ENCODE measurements at places on chromosomes 5 and 9.

GRCh38 chr5:104344809-104345208, 782.2 kb upstream of the NUDT12 start:
- DNase-seq, result peak; percentile 53

DNA sequence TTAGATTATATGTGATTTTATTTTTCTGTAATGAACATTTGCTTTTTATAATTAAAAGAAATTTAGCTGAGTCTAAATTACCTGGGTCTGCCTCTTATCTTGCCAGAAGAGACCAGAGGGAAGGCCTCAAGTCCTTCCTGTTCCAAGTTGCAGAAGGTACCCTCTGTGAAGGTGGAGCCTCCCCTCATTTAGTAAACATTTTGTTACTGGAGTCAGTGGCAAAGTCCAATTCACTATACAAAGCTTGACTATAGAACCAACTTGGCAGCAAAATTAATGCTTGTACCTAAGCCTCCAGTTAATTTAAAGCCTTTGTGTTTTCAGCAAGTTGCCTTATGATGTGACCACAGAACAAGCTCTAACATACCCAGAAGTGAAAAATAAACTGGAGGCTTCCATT, 42.8 kb upstream of the F2R start:
- no peak for DNase-seq

DNA sequence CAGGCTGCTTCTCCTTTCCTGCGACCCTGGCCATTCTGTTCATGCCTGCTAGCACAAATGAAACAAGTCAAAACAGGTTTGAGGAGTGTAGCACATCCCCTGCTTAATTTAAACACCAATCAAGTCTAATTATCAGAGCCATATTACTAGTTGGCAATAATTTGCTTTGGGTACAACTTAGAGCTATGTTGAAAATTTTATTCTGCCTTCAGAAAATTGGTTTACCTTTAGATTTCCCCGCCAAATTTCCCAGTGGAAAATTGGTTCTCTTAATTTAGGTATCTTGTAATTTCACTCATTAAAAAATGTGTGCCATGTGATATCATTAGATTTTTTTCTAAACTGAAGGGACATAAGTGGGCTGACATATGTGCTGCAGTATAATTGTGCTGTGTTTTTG, 265.8 kb downstream of the MAST4 start:
- no peak for DNase-seq

- DNase-seq, result no peak
These were observed 124.9 kb upstream of the ZNF462 start for GRCh38 chr9:106738109-106738508.

DNA sequence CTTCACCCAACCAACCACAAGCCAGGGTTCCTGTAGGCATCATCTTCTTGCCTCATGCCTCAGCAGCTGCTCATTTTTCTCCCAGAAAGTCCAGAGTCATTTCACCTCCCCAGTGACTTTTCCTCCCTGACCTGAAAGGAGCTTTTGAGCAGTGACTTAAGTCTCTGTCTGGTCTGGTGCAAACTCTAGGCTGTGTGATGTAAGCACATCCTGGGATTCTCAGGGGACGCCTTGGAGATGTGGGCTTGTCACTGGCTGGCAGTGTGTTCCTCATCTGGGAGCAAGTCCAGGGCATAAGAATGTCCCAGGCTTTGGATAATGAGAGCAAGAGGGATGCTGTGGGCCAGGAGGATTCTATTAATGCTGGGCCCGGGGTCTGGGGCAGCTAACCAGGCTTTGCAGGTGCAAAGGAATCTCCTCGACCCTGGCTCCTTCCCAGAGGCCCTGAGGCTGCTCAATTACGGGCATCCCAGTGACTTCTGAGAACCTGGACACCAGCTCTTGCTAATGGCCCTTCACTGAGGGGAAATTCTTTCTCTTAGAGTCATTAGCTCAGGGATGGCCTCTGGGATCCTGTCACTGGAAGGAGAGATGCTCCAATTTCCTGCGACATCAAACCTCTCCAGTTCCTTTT, 211.0 kb upstream of the PANK3 start:
- peak; percentile 74 for DNase-seq

DNA sequence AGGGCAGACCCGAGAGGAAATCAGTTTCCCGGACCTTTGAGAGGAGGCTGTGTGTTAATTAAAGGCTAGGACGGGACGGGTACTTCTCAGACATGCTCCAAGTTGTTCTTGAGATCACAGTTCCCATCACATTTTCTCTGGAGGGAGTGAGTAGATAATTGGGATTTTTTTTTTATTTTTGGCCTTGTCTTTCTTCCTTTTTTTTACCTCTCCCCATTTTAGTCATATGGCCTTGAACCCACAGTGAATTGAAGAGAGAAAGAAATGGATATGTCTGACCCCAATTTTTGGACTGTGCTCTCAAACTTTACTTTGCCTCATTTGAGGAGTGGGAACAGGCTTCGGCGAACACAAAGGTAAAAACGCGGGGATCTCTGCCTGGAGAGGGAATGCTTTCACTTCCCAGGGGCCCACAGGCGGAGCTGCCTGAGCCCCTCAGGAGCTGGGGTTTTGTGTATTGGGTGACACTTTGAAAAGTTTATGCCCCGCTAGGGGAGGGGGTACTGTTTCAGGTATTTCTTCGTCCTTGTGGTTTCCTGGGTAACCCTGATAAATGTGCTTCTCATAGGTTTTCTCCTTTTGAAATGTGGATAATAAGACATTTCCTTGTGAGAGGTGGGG, 191.8 kb downstream of the CD180 start:
- no peak for DNase-seq

DNA sequence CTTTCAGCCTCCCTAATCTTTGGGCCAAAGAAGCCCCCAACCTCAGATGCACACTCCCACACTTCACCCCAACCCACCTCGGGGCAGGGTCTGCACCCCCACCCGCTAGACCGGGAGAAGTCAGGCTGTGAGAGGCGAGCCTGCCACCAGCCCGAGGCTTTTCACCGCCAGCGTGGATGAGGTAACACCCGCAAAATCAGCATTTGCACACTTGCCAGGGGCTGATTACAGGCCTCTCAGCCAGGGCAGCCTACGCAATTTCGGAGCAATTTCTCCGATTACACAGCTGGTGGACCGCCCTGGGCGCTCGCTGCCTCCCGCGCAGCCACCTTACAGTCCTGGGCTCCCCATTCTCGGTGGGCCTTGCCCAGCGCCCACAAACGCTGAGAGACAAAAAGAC, 68.5 kb downstream of the FOXD1 start:
- DNase-seq, result no peak

GRCh38 chr9:32665101-32665500, 29.6 kb upstream of the TAF1L start:
- no peak for DNase-seq

- no peak for DNase-seq
These were observed 223.2 kb downstream of the CACNA1B start for GRCh38 chr9:138100711-138101350.

GRCh38 chr9:112842555-112842954, 48.1 kb downstream of the SLC46A2 start:
- DNase-seq, result no peak

DNA sequence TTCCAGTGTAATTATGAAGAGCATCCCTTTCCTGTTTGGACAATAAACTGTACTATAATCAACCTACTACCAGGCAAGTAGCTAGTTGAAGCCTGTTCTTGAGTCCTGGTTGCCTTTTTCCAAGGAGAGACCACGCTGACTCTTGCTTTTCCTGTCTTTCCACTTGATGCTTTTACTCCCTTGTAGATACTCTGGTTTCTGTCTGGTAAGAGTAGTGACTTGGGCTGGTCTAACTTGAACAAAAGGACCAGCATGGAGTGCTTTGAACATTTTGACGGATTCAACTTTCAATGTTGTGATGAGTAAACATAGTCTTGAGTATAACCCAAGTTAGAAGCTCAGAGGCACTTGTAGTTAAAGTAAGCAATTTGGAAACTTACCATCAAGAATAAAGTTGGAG, 464.3 kb downstream of the GADD45G start:
- no peak for DNase-seq

DNA sequence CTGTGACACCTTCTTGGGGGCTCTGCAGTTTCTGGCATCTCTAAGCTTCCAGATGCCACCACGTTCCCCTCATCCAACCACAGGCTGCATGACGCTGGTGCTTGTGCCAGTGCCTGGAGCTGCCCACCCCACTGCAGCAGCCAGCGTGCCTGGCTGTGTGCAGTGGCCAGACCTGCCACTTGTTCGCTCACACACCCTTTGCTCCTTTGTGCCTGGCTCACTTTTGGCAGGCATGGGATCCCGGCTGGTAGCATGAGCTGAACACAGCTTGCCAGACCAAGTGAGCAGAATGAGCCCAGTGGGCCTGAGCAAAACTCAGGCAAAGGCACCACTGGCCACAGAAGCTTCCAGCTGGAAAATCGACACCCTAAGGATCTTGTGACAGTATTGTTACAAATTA, 562.9 kb upstream of the ACO1 start:
- no peak for DNase-seq

DNA sequence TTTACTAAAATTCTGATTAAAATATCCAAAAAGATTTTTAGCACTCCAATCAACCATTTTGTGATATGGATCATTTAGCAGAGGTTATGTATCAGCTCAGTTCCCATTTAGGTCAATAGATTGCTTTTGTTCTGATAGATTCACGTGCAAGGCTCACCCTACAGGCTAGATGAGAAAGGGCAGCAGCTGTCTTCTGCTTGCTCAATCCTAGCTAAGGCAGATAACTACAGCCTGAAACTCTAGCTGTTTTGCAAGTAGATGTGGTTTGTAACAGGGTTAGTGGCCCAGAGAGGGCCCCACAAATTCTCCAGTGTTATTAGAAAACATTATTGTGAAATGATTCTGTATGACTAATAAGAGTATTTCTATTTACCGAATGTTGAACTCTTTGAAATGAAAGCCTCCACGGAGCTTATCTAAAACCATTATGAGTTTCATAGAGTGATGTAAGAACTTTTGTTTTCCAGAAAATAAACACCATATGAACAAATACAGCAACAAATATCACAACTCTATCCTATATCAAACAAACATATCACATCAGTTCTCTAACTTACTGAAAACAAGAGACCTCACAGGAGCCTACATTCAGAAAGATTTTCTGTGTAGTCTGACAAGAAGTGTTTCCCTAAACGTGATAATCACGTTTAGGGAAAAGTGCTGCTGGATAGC, 841.9 kb upstream of the ACO1 start:
- peak; percentile 25 for DNase-seq

DNA sequence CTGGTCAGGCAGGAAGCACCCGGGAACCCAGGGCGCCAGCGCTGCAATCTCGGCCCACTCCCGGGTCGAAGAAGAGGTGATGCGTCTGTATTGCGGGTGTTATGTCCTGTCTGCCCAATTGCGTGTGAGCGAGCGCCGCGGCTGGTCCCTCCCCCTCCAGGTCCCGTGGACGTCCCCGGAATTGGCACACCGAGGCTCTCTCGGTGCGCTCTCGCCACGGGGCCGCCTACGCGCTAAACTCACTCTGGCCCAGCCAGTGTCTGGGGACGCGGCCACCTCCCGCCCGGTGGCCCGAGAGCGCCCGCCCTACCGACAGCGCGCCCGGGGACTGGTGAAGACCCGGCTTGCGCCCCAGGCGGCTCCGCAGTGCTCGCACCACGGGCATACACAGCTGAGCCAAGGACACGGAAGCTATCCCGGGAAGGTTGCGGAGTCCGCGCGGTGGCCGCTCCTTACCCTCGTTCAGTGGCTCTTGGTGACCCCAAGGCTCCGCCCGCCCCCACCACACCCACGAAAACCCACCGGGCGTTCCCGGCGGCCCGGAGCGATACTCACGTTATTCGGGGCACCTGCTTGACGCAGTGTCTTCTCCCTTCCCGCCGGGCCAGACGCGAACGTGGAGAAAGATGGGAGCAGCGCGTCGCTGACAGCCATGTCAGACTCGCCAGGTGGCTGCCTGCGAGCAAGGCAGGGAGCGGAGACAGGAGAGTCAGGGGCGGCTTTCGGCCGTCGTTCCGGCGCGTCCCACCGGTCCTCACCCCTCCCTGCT, 1.0 kb downstream of the KLF4 start:
- DNase-seq, result peak; percentile 44

Measured in fibroblast of skin of scalp (primary cell).